GM23338 (cell line): ENCODE measurements at places on chromosomes 4 and X. TPM values are rescaled to one million over a fixed set of nuclear protein-coding genes. Genes with fewer than 3 reads are reported as not detected.

DNA sequence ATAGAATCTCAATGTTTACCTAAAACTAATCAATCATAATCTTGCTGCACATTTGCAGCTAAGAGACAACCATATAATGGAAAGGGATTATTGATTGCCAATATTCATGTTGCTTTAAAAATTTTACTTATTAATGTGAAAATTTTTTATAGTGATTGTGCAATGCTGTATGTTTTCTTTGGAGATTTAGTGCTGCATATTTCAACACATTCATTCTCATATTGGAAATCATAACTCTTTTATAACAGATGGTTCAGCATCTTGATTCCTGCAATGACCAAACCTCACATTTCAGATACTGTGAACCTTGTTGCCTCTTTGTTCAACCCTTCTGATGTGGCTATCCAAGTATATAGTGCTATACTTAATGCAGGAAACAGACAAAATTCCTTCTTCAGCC is 502.6 kb downstream of the C4orf33 start:
- DNase-seq = no peak

DNA sequence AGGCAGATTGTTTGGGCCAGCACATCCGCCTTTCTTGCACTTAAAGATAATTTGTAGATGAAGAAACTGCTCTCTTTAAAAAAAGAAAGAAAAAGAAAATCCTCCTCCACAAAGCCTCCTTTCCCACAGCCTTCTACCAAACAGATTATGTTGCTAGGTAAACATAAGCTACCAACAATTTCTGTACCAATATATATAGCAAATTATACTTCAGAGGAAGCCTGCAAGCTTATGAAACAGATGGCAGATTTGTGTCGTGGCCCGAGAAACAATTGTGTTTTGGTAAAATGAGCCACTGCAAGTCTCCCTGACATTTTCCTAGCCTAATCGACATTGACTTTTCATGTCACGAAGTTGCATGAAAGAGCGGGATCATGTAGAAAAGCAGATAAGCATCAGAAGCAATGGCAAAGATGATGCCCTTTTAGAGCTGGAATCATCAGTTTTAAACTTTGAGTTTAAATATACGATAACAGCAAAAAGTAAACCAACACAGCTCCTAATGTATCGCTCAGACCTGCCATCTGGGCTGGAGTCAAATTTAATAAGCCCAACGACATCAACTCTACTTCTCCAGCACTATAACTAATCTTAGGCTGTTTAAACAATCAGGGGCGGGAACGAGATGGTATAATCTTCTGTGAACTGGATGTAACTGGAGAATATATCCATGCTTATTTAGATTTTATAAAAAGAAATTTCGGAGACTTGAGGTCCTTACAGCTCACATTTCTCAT is 94.9 kb upstream of the PLAC1 start:
- no peak for DNase-seq

GRCh38 chrX:136214551-136214950 is 36.6 kb downstream of the MAP7D3 start:
- no peak for DNase-seq

DNA sequence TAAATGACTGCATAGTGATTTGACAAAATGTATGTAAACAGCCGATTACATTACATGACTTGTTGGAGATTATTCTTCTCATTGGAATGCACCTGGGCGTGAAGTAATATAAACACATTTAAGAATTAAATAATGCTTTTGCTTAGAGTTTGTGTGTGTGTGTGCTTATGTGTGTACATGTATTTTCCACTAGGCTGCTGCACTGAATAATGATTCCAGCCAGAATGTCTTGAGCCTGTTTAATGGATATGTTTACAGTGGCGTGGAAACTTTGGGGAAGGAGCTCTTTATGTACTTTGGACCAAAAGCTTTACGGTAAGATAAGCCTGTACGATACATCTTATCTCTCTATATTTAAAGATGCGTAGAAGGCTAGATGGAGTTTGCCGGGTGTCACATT is 12.6 kb downstream of the NEIL3 start:
- DNase-seq = no peak

GRCh38 chrX:68757331-68757730 is 71.5 kb upstream of the EFNB1 start:
- no peak for DNase-seq

- peak; percentile 98 for DNase-seq
Observed at GRCh38 chr4:53591372-53591892, at the start of gene LNX1. Gene LNX1, minus strand, starts transcription at chr4:53591486. Its CDS starts 17,484 bp downstream, at chr4:53574002.

GRCh38 chrX:38375891-38376290 is 23.5 kb downstream of the OTC start:
- DNase-seq = peak; percentile 60

DNA sequence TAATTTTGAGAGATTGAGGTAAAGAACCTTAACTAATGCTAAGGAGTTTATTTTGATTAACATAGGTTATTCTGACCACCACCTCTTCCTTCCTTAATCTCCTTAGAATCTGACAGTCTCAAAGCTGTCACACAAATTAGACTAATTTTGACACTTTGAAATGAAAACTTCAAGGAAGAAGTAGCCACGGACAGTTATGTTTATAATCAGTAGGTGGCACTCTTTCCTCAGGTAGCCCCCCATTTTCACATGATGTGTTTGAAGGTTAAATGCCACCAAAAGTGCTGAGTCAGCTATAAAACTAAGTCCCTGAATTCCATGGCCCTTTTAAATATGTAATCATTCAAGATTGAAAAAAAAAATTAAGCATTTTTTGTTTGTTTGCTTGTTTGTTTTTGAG is 22.4 kb downstream of the TMEM33 start:
- peak; percentile 82 for DNase-seq

DNA sequence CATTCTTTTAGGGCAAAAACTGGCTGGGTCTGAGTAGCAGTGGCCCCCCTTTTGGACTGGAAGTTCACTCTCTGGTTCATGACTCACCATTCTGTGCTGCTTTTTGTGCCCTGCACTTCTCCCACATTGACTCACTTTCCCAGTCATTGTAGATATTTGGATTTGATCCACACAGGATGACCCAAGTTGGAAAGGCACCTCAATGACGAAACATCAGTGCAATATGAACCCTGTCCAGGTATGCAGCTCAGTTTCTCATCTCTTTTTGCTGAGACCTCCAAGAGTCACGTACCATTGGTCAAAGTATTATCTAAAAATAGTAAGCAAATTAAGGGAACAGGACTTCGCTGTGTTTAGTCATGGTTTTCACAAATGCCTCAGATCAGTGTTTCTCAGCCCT is 92.7 kb downstream of the CBLL2 start:
- no peak for DNase-seq

- no peak for DNase-seq
Observed at GRCh38 chr4:180636696-180637404, 1606.4 kb upstream of the TENM3 start.

- no peak for DNase-seq
Observed at GRCh38 chr4:151806511-151806927, 45.7 kb upstream of the GATB start.

- no peak for DNase-seq
Observed at GRCh38 chr4:8132947-8133705, 25.5 kb downstream of the ABLIM2 start.

- no peak for DNase-seq
Observed at GRCh38 chr4:76515975-76516843, 81.2 kb downstream of the SHROOM3 start.

DNA sequence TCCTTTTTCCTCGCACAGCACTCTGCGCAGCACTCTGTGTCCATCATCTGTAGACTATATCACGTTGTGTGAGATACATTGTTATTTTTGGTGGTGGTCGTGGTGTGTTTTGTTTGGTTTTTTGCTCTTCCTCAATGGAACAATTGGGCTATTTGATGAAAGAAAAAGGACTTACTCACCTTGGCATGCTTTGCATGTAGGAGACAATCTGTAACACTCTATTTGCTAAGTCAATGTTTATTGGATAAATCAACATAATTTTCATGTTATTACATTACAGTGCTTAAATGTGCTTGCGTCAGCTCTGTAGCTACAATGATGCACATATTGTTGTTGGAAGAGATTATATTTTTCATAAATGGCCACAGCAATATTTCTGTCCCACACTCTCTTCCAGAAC is 12.5 kb upstream of the CD99 start:
- DNase-seq = no peak

DNA sequence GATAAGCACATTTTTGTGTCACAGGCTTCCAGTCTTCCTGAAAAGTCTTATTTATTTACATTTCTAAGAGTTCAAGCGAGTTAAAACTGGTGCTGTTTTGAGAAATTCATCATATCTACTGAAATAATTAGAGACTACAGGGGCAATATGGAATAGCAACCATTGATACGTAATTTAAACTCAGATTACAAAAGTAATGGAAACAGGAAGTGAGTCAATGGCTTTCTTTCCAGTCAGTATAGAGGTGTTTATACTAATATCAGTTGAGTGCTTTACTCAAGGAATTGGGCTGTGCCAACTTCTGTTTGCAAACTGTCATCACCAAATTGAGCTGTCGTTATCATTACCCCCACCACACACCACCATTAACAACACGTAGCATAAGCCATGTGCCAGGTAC is 222.7 kb downstream of the COL25A1 start:
- no peak for DNase-seq

DNA sequence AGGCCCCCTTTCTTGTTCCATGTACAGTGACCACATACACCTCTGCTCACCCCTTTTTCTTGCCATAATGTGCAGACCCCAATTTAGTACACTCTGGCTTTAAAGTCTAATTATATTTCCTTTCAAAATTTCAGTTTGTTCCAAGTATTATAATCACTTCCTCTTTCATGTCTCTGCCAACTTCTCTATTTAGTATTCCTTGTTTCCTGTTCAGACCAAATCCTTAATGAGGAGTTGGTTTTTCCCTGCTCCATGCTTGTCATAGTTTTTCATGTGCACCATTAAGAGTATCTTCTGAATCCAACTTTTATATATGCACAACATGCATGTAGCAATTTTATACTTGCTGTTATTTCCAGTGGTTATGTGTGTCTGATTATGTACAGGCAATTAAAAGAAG is 32.3 kb downstream of the USP53 start:
- no peak for DNase-seq

- DNase-seq = no peak
Observed at GRCh38 chr4:122522944-122523343, 66.4 kb upstream of the IL2 start.

- no peak for DNase-seq
Observed at GRCh38 chr4:175802988-175803387, 9.1 kb downstream of the GPM6A start.

GRCh38 chr4:52651996-52652672 is 7.0 kb downstream of the USP46 start:
- no peak for DNase-seq

GRCh38 chr4:123984886-123985285 is 588.3 kb downstream of the SPRY1 start:
- DNase-seq = no peak

- DNase-seq = no peak
Observed at GRCh38 chrX:44228621-44229020, 114.9 kb downstream of the EFHC2 start.

GRCh38 chr4:95409127-95409526 is 139.6 kb downstream of the UNC5C start:
- DNase-seq = no peak

DNA sequence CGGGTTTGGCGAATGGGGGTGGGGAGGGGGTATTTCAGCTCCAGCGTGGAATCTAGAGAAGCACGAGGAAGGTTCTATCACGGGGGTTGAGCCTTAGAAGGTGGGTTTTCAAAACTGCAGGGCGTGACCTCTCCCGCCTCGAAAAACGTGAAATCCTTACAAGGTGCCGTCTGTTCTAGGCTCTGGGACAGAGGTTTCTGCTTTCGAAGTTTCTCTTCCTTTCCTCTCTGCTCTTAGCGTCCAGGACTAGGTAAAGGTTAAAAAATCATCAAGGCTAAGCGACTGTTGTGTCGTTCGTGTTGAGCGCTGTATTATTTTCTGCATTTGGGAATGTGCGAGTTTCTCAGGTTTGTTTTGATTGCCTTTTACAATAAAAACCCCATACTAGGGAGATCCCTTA is 1.1 kb downstream of the FHL1 start:
- peak; percentile 17 for DNase-seq

GRCh38 chr4:73006286-73006990 is 63.1 kb downstream of the COX18 start:
- no peak for DNase-seq

DNA sequence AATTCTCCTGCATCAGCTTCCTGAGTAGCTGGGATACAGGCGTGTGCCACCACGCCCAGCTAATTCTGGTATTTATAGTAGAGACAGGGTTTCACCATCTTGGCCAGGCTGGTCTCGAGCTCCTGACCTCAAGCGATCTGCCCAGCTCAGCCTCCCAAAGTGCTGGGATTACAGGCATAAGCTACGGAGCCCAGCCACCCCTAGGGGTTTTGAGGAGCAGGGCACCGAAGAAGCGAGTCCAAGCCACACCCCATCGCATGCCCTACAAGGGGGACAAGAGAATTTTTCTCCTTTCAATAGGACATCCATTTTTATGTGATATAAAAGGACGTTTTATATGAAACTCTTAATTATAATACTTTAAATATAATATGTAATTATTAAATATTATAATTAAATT is 13.9 kb upstream of the KLF3 start:
- peak; percentile 34 for DNase-seq

GRCh38 chr4:130636486-130636885 is 1540.5 kb downstream of the C4orf33 start:
- DNase-seq = peak; percentile 4

GRCh38 chrX:31136144-31136611 is 64.3 kb upstream of the FTHL17 start:
- no peak for DNase-seq

TBC1D9 gene
- 0.56 and 0.66 TPM in 2 replicates for total RNA-seq

TMSB15B gene
- 6.8 and 14.3 TPM in 2 replicates for total RNA-seq

SYP gene
- total RNA-seq = 7.3 and 9.1 TPM in 2 replicates

KLF8 gene
- 8.7 and 11.5 TPM in 2 replicates for total RNA-seq

ADH1B gene
- not detected in 2 replicates for total RNA-seq

F9 gene
- total RNA-seq = not detected in 2 replicates

GPR50 gene
- 0.59 and 0.62 TPM in 2 replicates for total RNA-seq

SORCS2 gene
- total RNA-seq = 2.4 and 8.3 TPM in 2 replicates

NLGN3 gene
- 15.3 and 17.2 TPM in 2 replicates for total RNA-seq

PPID gene
- 52.5 and 56.6 TPM in 2 replicates for total RNA-seq

KLHL4 gene
- total RNA-seq = 6.2 and 7.7 TPM in 2 replicates

ATP8A1 gene
- total RNA-seq = 28.7 and 66.3 TPM in 2 replicates

AFF2 gene
- total RNA-seq = 5.8 and 5.9 TPM in 2 replicates

CXXC4 gene
- 3.0 and 3.9 TPM in 2 replicates for total RNA-seq

MAGEA10 gene
- total RNA-seq = not detected in 2 replicates

UCP1 gene
- total RNA-seq = 0.21 TPM in 1 of 2 replicates, not detected in the other
